ENCODE measurements at places on chromosomes 1 and 21.

- H3K27ac ChIP-seq, result no peak overlapping the region
- H3K36me3 ChIP-seq, result no peaks in the 10 kb centered on the region
- peaks cover 31% of the 10 kb centered on the region for H3K27me3 ChIP-seq
Observed at GRCh38 chr1:201111672-201112071, 554 bp downstream of the CACNA1S start.

GRCh38 chr1:184362876-184363275 lies 24.0 kb upstream of the C1orf21 start:
- DNase-seq, result no peak
- H3K4me1 ChIP-seq, result no peaks in the 10 kb centered on the region
- peaks cover 7% of the 10 kb centered on the region for H3K27me3 ChIP-seq
- H3K4me3 ChIP-seq, result no peak overlapping the region
- H3K36me3 ChIP-seq, result no peaks in the 10 kb centered on the region

GRCh38 chr21:39737376-39738000 lies 7.5 kb upstream of the IGSF5 start:
- H3K27me3 ChIP-seq, result no peaks in the 10 kb centered on the region
- H3K4me1 ChIP-seq, result no peaks in the 10 kb centered on the region
- no peak for DNase-seq
- H3K4me3 ChIP-seq, result no peak overlapping the region
- no peak overlapping the region for H3K27ac ChIP-seq

GRCh38 chr1:184617433-184618029 lies 137.1 kb downstream of the EDEM3 start:
- no peaks in the 10 kb centered on the region for H3K27me3 ChIP-seq
- H3K36me3 ChIP-seq, result no peaks in the 10 kb centered on the region
- no peak overlapping the region for H3K27ac ChIP-seq
- H3K4me3 ChIP-seq, result no peak overlapping the region
- H3K4me1 ChIP-seq, result no peaks in the 10 kb centered on the region

GRCh38 chr21:26546446-26547097 lies 26.5 kb downstream of the CYYR1 start:
- H3K4me1 ChIP-seq, result no peaks in the 10 kb centered on the region
- H3K27me3 ChIP-seq, result no peaks in the 10 kb centered on the region
- no peak overlapping the region for H3K27ac ChIP-seq
- no peaks in the 10 kb centered on the region for H3K36me3 ChIP-seq

DNA sequence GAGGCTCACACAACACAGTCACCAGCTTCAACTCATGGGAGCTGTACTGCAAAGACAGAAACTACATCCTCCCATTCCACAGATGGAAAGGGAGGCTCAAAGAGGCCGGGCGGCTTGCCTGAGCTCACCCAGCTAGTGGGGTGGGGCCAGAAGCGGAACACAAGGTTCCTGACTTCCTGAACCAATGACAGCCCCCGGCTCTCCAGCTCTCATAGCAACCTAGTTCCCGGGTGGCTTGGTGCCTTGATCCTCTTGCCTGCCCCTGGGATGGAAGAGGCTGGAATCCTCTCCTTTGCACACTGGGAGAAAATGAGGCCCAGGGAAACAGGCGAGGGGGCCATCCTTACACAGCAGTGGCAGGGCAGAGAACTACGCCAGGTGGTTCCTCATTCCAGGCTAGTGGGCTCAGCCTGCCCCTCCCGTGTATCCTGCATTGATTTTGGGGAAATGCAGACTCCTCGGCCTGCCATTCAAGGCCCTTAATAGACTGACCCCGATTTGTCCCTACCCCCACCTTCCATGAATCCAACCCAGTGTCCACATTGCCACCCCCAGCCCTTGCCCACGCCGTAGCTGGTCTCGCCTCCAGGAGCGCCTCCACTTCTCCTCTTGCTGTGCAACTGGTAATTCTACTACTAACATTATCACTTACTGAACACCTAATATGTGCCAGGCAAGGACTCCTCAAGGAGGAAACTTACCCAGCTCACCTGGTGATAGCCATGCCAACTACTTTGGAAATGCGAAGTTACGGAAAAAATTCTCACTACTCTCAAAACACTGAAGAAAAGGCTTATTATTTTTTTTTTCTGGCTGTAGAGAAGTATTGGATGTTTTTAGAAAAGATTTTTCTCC lies 5.0 kb downstream of the RAP1GAP start:
- DNase-seq, result no peak
- H3K27ac ChIP-seq, result no peak overlapping the region
- peaks cover 3% of the 10 kb centered on the region for H3K4me1 ChIP-seq
- H3K36me3 ChIP-seq, result no peaks in the 10 kb centered on the region
- peaks cover 27% of the 10 kb centered on the region for H3K27me3 ChIP-seq

DNA sequence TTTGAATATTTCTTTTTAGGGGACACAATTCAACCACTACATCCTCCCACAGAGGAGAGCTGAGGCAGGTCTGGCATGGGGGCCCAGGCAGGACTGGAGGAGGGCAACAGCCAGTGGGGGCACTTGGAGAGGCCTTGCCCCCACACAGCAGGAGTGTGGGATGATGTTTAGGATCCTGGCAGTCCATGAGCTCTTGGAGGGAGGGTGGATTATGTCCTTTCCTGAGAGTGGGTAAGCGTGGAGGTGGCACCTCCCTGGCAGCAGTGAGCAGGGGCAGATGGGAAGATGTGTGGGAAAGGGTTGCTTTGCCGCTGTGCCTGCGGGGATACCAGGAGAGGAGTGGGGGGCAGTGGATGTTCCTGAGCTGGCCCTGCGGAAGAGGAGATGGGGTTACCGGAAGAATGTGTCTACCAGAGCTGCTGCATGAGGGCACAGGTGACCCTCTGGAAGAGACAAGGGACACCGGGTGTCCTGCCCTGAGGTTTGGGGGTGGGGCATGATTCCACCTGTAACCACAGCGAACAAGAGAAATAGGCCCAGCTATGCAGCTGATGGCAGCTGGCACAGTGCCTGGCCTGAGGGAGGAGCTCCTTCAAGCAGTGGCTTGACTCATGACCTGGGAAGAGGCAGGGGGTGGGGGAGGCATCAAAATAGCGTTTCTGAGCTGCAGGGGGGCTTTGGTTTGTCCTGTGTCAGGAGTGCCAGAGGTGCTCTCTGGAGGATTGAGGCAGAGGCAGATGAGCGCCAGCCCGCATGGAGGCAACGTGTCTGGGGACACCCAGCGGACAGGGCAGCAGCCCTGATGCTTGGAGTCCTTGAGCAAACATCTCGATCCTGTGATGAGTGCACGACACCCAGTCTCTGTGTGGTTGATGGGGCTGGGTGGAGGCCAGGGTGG lies 123.9 kb upstream of the TMPRSS2 start:
- no peak overlapping the region for H3K27ac ChIP-seq
- no peaks in the 10 kb centered on the region for H3K4me1 ChIP-seq
- DNase-seq, result no peak
- no peak overlapping the region for H3K4me3 ChIP-seq
- H3K27me3 ChIP-seq, result peaks cover 2% of the 10 kb centered on the region

GRCh38 chr21:41975391-41976272 lies 21.8 kb upstream of the C2CD2 start:
- H3K36me3 ChIP-seq, result no peaks in the 10 kb centered on the region
- peaks cover 8% of the 10 kb centered on the region for H3K4me1 ChIP-seq
- DNase-seq, result peak; percentile 2
- no peak overlapping the region for H3K27ac ChIP-seq
- H3K4me3 ChIP-seq, result no peak overlapping the region

DNA sequence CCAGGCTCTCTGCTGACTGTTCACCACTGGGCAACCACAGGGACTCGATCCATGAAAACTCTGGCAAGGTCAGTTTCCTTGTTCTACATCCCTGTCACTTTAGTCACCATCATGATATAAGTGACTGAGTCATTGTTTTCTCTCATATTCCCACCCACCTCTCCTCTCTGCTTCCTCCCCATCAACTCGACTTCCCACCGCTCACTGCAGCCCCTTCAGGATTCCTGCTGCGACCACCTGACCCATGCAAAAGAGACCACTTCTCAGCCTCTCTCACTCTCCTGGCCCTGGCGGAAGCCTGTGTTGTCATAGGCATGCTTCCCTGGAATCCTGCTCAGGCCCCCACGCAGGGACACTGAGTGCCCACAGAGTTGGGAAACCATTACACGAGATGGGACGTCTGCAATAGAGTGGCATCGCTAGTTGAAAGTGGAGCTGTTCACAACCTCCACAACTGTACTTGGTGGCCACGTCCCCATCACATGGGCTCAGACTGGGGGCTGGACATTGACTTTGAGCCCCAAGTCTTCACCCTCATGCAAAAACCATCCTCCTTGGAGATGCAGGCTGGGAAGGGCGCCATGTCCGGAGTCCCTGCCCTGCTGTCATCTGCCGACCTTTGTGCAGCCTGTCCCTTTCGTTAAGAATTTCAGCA lies 1.8 kb upstream of the TFF2 start:
- DNase-seq, result no peak
- H3K36me3 ChIP-seq, result peaks cover 10% of the 10 kb centered on the region
- no peak overlapping the region for H3K27ac ChIP-seq
- no peaks in the 10 kb centered on the region for H3K4me1 ChIP-seq
- peaks cover 7% of the 10 kb centered on the region for H3K27me3 ChIP-seq

GRCh38 chr1:53685272-53686051 lies 53.5 kb downstream of the GLIS1 start:
- H3K36me3 ChIP-seq, result no peaks in the 10 kb centered on the region
- H3K27me3 ChIP-seq, result peaks cover 20% of the 10 kb centered on the region
- H3K4me3 ChIP-seq, result no peak overlapping the region
- peak overlapping the region; percentile 5 for H3K27ac ChIP-seq
- no peak for DNase-seq
- H3K4me1 ChIP-seq, result peaks cover 3% of the 10 kb centered on the region

GRCh38 chr1:117757668-117758067 lies 151.8 kb downstream of the TENT5C start:
- no peaks in the 10 kb centered on the region for H3K36me3 ChIP-seq
- H3K27ac ChIP-seq, result no peak overlapping the region
- no peak for DNase-seq
- peaks cover 7% of the 10 kb centered on the region for H3K4me1 ChIP-seq

GRCh38 chr1:91138959-91139358 lies 117.1 kb upstream of the ZNF644 start:
- no peaks in the 10 kb centered on the region for H3K36me3 ChIP-seq
- no peak overlapping the region for H3K4me3 ChIP-seq
- H3K27me3 ChIP-seq, result peaks cover 2% of the 10 kb centered on the region
- no peak overlapping the region for H3K27ac ChIP-seq

DNA sequence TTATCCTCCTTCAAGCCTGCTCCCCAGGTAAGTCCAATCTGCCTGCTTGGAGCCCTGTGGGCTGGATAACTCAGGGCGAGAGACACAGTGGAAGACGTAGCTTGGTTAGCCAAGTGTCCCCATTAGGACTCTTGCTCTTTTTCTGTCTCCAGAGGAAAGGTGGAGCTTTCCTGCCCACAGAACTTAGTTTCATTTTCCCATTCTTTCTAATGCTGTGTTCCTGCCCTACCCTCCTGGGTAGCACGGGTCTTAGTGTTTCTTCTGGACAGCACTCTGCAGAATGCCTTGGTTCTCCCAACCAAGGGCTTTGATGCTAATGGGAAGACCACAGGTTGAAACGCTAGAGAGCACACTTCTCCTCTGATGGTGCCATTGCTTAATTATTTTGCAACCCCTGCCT lies 92.5 kb upstream of the LRRC8D start:
- H3K27me3 ChIP-seq, result no peaks in the 10 kb centered on the region
- no peak for DNase-seq
- peaks cover 83% of the 10 kb centered on the region for H3K4me1 ChIP-seq
- H3K27ac ChIP-seq, result peak overlapping the region; percentile 78
- peak overlapping the region; percentile 66 for H3K4me3 ChIP-seq
- H3K36me3 ChIP-seq, result peaks cover 41% of the 10 kb centered on the region

- no peaks in the 10 kb centered on the region for H3K27me3 ChIP-seq
- peaks cover 8% of the 10 kb centered on the region for H3K4me1 ChIP-seq
- H3K4me3 ChIP-seq, result no peak overlapping the region
- H3K27ac ChIP-seq, result peak overlapping the region; percentile 7
- DNase-seq, result no peak
- H3K36me3 ChIP-seq, result peaks cover 59% of the 10 kb centered on the region
Observed at GRCh38 chr1:1796466-1796865, 18.2 kb upstream of the NADK start.

GRCh38 chr1:166721145-166721544 lies 118.1 kb upstream of the POGK start:
- no peak overlapping the region for H3K4me3 ChIP-seq
- H3K36me3 ChIP-seq, result no peaks in the 10 kb centered on the region
- H3K27me3 ChIP-seq, result no peaks in the 10 kb centered on the region
- no peak overlapping the region for H3K27ac ChIP-seq
- DNase-seq, result no peak

GRCh38 chr1:246482805-246483568 lies 24.1 kb downstream of the SMYD3 start:
- peaks cover 13% of the 10 kb centered on the region for H3K4me1 ChIP-seq
- H3K36me3 ChIP-seq, result no peaks in the 10 kb centered on the region
- DNase-seq, result no peak
- H3K4me3 ChIP-seq, result no peak overlapping the region

DNA sequence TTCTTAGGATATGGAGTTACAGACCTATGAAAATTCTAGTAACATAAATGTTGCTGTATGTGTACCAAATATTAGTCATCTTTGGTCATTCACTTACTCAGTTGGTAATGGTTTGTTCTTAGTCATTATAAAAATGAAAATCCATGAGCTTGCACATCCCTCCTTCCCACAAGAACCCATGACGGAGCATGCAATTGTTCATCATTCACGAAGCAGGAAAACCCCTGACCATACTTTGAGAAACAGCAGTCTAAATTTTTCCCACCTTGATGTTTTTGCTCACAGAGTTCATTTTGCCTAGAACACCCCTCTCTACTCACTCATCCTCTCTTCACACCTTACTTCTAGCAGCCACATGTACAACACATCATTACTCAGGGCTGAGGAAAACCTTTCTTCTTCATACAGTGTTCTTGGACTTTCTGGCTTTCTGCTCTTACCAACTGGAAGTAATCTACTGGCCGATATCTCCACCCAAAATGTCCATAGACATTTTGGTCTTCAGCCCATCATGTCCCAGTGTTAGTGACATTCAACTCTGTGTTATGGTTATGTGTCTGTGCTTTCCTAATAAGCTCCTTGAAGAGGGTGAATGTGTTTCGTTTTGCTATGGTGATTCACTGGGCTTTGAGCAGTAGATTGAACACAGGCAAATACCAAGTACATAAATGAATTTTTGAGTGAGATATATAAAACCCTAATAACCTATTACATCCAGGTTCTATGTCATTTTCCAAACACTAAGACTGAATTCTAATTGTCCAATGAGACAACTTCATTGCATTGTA lies 189.9 kb downstream of the ZC3H11B start:
- no peaks in the 10 kb centered on the region for H3K36me3 ChIP-seq
- H3K27me3 ChIP-seq, result no peaks in the 10 kb centered on the region
- peaks cover under 1% of the 10 kb centered on the region for H3K4me1 ChIP-seq
- H3K27ac ChIP-seq, result no peak overlapping the region
- H3K4me3 ChIP-seq, result no peak overlapping the region
- DNase-seq, result peak; percentile 45
